Activated naive CD4-positive, alpha-beta T cell treated with Interleukin-2 at 50 U/mL for 16 hours (primary cell): ENCODE measurements at places on chromosomes 5 and 9.

- DNase-seq: no peak
Observed at GRCh38 chr9:134590240-134591081, 51.1 kb upstream of the COL5A1 start.

DNA sequence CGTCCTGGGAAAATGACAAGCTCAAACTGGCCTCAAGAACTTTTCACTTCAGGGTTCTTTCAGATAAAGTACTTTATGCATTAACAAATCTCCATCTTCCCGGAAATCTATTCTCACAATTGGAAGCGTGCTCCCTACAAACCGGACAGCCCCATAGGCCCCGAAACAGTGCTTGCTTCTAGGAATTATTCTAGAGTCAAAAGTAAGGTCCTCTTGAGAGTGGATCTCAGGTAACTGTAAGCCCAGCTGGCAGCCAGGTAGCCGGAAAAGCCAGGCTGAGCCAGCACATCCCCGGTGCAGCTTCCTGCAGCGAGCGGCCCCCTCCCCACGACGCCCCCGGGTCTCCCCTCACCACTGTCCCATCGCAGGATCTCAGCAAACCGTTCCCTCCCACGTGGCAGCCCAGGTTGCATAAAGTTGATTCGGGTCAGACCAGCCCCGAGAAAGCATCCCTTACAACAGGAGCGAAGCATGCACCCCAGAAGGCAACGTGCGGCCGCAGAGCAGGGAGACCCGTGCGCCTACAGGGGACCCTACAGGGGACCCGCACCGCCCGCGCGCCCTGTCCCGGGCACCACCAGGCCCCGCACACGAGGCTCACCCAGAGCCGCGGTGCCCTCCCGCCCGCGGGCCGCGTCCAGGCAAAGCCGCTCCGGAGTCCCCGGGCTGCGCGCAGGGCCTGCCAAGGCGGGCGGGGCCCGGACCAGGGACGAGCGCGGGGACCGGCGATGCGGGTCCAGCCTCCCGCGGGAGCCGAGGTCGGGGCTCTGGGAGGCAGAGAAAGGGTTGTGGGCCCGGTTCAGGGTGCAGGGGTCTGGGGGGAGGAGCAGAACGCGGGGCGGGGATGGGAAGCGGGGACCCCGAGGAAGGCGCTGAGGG lies 920 bp downstream of the LPCAT1 start:
- DNase-seq: peak; percentile 21

DNA sequence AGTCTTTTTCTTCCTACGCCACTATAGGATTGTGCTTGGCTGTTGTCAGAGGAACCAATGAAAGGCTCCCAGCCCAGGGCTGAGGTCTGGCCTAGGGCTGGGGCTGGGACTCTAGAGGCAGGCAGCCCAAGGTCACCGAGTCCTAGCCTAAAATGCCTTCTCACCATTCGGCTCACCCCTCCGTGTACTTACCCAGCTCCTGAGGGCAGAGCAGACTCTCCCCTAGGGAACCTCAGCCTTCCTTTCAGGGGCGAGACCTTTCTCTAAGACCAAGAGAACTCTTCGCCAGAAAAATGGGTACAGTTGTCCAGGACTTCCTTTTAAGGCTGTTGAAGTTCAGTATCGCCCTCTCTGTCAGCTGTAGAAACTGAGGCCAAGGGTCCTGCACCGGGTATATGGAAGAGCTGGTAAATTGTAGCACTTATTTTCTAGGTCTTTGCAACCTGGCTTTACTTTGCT lies 1.7 kb upstream of the SPRY4 start:
- no peak for DNase-seq

GRCh38 chr9:91778031-91778430 lies 172.0 kb downstream of the ROR2 start:
- DNase-seq: no peak

- no peak for DNase-seq
Observed at GRCh38 chr9:87890837-87891236, 8.2 kb downstream of the SPATA31E1 start.

GRCh38 chr9:85237478-85237877 lies 504.3 kb downstream of the AGTPBP1 start:
- DNase-seq: no peak

DNA sequence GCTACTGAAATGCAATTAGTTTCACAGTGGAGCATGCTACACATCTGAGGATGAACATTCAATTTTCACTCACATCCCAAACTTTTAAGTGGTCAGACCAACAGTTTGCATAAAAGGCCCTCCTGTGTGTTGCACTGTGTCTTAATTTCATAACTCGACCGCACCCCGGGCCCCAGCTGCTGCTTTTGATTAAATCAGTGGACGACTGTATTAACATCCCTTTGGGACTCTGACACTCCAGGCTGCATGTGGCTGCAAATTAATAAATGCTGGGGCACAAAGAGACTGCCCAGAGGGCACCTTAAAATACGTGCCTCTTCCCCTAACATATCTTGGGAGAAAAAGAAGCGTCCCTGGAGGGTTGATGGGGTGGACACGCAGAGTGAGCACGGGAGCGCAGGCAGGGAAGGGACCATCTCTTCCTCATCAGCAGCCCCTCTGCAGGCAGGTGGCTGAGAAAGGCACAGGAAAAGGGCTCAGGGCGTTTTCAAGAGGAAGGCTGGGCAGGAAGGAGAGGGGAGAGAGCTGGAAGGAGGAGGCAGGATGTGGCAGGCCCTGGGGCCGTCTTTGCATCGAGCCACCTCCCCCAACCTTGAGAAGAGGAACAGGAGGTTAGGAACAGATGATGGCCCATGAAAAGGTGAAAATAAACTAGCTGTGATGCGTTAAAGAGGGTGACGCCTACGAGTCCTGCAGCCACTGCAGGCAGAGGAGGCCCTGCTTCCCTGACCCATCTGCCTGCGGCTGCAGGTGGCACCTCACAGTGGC lies 18.6 kb downstream of the MED10 start:
- DNase-seq: no peak

DNA sequence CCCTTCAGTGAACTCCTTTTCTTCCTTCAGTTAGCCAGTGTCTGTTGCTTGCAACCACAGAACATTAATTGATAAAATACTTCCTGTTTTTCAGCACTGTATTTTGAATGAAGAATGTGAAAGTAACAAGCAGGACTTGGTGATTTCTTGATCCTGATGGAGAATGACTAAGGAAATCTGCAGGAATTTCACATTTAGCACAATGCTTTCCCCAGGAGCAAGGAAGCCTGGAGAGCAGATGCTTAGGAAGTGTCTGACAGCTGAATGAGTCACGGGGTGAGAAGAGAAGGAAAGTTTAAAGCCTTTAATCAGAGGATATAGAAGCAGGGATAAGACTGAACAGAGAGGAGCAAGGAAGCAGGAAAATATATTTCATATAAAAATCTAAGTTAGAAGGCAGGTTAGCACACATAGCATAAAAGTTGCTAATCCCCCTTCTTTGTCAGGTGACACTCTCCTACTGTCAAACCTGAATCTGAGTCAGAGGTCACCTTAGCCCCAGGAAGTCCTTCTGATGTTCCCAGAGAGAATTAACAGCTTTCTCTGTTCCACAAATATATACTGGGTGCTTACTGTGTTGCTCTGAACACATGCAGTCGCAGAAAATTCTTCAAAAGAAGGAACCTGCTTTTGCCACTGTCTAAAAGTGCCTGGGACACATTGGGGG lies 59.7 kb downstream of the GNA14 start:
- DNase-seq: no peak

DNA sequence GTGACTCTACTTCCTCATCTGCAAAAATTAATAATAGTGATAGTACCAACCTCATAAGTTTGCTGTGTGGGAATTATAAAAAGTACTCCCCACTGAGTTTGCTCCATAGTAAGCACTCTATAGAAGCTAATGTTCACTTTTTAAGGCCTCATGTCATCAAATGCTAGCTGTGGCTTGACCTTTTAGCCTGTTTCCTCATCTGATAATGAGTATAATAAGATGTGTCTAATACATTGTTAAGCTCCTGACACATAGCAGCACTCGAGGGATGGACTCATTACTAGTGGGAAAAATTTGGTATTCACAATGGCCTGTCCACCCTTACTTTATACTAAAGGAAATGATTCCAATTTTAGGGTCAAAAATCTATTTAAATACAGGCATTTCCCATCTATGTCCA lies 26.1 kb upstream of the CAST start:
- DNase-seq: no peak

DNA sequence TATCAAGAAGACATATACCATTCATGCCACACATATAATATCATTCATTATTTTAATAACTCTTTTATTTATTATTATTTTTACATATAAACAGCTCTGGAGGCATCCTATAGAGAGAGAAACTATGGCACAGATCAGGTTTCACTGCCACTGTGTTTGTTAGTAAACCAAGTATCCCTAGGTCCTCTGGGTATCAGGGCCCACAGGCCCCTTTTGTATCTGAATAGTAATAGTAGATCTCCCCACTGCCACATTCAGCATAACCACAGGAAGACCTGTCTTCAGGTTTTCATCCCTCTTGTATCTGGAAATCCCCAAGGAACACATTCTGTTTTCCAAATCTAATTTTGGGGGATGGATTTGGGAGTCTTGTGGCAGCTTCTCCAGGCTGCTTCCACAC lies 94.0 kb downstream of the SPATA31D1 start:
- no peak for DNase-seq

DNA sequence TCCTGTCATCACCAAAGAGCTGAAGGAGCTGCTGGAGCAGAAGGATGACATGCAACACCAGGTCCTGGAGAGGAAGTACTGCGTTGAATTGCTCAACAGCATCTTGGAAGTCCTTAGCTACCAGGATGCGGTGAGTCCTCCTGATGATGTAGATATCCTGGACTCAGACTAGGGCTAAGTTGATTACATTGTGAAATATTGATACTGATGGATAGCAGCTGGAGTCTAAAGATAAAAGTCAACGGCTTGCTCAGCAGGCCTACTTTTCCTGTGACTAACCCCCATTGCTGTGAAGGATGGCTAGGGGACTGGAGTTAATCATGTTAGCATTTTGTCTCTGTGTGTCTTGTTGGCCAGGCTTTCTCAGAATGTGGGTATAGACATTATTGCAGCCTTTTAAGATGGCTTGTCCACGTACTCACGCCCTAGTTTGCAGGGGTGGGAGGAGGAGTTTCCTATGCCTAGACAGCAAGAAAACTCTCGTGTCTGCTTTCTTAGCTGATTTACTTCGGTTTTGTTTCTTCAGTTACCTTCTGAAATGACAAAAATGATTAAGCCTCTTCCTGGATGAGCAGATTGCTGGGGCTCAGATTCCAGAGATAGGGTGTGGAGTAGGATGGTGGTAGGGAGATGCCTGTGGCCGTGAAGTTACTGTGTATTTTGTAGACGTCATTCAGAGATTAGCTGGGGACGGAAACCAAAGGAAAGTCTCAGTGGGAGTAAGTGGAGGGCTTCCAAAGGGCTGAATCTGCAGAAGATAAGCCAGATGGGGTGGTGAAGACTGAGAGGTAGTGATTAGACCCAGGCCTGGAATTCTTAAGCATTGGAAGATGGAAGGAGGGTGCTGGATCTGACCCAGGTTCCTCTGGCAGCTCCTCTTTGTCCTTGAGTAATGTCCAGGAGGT lies 166.3 kb downstream of the DOCK2 start:
- DNase-seq: no peak

- no peak for DNase-seq
Observed at GRCh38 chr9:13387734-13388067, 108.2 kb upstream of the MPDZ start.

DNA sequence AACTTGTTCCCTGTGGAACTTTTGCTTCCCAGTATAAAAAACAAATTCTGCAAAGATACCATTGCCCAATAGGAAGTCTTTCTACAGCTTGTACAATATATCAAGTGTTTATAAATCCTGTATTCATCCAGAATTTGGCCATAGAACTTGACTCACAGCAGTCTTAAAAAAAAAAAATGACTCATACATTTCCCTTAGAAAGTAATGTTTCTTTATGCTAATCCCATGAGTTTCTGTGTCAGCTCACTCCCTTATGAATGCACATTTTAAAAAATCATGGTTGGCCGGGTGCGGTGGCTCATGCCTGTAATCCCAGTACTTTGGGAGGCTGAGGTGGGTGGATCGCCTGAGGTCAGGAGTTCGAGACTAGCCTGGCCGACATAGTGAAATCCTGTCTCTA lies 89.3 kb upstream of the DMRT1 start:
- no peak for DNase-seq
